ENCODE measurements at places on chromosomes 11 and 22.

- no peak overlapping the region for H3K4me3 ChIP-seq
- H3K27ac ChIP-seq = peak overlapping the region; percentile 69
- DNase-seq = no peak
- H3K4me1 ChIP-seq = peaks cover 30% of the 10 kb centered on the region
- H3K27me3 ChIP-seq = no peaks in the 10 kb centered on the region
- no peaks in the 10 kb centered on the region for H3K36me3 ChIP-seq
These were observed 74.5 kb downstream of the RPL27A start for GRCh38 chr11:8757047-8757446.

DNA sequence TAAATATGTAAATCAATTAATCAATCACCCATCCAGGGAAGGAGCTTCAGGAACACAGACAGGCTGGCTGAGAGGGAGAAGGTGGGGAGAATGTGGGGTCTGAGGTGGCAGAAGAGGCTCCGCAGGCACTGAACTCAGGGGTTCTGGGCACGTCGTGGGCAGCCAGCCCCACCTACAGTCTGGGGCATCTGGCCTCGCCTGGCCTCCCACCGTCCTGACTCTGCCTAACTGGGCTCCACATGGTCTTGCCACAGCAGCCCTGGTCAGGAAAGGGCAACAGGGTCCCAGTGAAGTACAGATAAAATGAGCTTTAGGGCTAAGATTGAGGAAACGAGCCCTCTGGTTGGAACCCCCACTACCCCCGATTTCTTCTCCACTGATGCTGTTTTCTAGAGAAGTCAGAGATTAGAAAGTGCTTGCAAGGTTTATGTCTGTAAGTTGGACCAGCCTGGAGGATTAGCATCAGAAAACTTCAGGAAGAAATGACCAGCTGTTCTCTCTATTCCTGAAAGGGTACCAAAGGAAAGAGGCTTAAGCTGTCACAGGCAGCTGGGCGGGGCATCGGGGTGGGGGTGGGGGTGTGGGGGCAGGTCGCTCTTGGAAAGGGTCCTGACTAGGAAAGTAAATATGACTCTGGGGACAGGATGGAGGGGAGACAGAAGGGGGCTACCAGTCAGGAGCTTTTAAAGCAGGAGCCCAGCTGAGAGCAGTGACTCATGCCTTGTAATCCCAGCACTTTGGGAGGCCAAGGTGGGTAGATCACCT lies 261.7 kb downstream of the BUD13 start:
- DNase-seq = no peak
- H3K27ac ChIP-seq = no peak overlapping the region
- no peaks in the 10 kb centered on the region for H3K4me1 ChIP-seq
- no peak overlapping the region for H3K4me3 ChIP-seq
- no peaks in the 10 kb centered on the region for H3K36me3 ChIP-seq

DNA sequence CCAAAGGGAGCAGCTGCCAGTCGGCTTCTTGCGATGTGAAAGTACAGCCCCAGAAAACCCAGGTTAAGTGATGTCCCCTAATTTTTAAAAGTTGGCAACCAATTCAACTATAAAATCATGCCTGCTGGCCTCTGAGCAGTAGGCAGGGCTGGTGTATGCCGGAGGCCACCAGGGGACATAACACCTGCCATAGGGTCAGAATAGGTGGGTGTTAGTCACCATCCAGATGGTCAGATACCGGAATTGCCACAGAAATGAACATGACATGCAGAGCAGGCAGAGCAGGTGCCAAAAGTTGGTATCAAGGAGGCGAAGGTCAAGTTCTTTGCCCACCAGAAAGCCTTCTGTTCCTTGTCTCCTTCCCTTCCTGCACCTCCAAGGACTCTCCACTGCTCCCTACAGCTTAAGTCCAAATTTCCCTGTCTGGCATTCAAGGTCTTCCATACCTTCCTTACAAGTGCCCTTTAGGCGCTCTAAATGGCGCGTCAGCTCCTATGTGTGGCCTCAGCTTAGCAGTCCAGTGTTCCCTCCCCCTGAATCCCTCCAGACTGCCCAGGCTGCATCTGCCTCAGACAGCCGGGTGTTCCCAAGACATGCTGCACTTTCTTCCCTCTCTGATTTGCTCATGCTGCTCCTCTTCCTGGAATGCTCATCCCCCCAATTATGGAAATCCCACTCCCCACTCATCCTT lies 45.1 kb downstream of the PTPRJ start:
- no peaks in the 10 kb centered on the region for H3K27me3 ChIP-seq
- H3K27ac ChIP-seq = no peak overlapping the region
- H3K4me1 ChIP-seq = peaks cover 9% of the 10 kb centered on the region
- H3K4me3 ChIP-seq = no peak overlapping the region
- no peaks in the 10 kb centered on the region for H3K36me3 ChIP-seq
- DNase-seq = no peak

- no peak overlapping the region for H3K4me3 ChIP-seq
- H3K27ac ChIP-seq = no peak overlapping the region
- no peaks in the 10 kb centered on the region for H3K4me1 ChIP-seq
These were observed 82.2 kb downstream of the SERGEF start for GRCh38 chr11:17930544-17931125.

GRCh38 chr22:38205261-38206128 lies 3.7 kb downstream of the MAFF start:
- no peaks in the 10 kb centered on the region for H3K36me3 ChIP-seq
- peaks cover 18% of the 10 kb centered on the region for H3K4me1 ChIP-seq
- DNase-seq = no peak

DNA sequence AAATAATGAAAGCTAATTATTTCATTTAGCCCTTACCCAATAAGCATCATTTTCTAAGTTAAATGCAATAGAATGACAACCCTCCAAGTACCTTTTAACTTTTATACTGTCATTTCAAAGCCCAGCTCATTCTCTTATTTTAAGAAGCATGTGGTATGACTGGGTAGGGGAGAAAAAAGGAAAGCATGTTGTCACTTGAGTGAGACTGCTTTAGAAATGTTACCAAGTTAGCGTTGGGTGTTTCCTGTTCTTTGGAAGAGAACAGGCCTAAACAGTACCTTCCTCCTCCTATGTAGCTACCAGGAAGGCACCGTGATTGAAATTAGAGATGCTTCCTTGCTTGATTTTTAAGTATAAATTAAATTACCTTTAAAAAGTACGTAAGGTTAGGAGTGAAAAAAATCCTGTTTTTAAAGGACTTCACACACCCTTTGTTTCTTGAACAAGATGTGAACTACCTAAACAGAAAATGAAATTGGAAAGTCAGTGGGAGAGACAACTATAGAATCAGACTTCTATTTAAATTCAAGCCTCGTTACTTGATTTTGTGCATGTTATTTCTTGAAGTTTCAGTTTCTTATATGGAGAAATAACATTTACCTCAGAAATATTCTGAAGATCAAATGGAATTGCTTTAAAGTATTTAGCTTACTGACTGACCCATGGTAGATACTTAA lies 741 bp upstream of the CNTF start:
- H3K27ac ChIP-seq = no peak overlapping the region
- H3K4me1 ChIP-seq = no peaks in the 10 kb centered on the region
- H3K4me3 ChIP-seq = no peak overlapping the region
- peaks cover 42% of the 10 kb centered on the region for H3K36me3 ChIP-seq

- H3K4me3 ChIP-seq = no peak overlapping the region
- H3K27ac ChIP-seq = no peak overlapping the region
- no peaks in the 10 kb centered on the region for H3K27me3 ChIP-seq
- peak; percentile 88 for DNase-seq
- peaks cover 17% of the 10 kb centered on the region for H3K36me3 ChIP-seq
These were observed 56.0 kb upstream of the BID start for GRCh38 chr22:17830043-17830961.

GRCh38 chr11:61891331-61892084 lies at the start of gene FADS3:
TSS of gene FADS3 (minus strand) at chr11:61891545. CDS start at chr11:61891381, 164 bp downstream.
- DNase-seq = peak; percentile 79
- no peaks in the 10 kb centered on the region for H3K36me3 ChIP-seq
- H3K4me1 ChIP-seq = peaks cover 13% of the 10 kb centered on the region
- H3K27me3 ChIP-seq = no peaks in the 10 kb centered on the region
- peak within 1 kb of the TSS; percentile 53 for H3K27ac ChIP-seq
- peak within 1 kb of the TSS; percentile 53 for H3K4me3 ChIP-seq

DNA sequence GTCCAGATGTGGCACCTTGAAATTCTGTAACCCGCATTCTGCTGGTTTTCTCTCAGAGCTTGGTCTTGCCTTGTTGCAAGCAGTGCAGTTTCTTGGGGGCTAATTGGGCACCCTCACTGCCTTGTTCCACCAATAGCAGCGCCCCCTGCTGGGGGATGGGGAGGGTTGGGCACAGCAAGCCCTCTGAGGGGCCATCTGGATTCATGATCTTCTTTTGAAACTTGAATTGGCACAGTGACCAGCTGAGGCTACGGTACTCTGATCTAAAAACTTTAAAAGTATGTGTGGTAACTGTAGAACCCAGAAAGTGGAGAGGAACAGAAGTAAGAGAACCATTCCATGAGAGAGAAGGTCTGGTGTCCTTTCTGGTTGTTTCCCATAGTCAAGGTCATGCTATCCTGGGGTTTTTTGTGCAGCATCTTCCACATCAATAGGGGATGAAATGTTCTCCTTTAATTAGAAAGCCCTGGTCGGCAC lies 64.2 kb downstream of the MED15 start:
- no peak for DNase-seq
- H3K27me3 ChIP-seq = no peaks in the 10 kb centered on the region
- peaks cover 22% of the 10 kb centered on the region for H3K4me1 ChIP-seq
- no peak overlapping the region for H3K4me3 ChIP-seq

- H3K27ac ChIP-seq = no peak overlapping the region
- no peaks in the 10 kb centered on the region for H3K27me3 ChIP-seq
- H3K4me1 ChIP-seq = peaks cover 22% of the 10 kb centered on the region
- H3K36me3 ChIP-seq = no peaks in the 10 kb centered on the region
These were observed 68.5 kb downstream of the GAB2 start for GRCh38 chr11:78349114-78349513.

DNA sequence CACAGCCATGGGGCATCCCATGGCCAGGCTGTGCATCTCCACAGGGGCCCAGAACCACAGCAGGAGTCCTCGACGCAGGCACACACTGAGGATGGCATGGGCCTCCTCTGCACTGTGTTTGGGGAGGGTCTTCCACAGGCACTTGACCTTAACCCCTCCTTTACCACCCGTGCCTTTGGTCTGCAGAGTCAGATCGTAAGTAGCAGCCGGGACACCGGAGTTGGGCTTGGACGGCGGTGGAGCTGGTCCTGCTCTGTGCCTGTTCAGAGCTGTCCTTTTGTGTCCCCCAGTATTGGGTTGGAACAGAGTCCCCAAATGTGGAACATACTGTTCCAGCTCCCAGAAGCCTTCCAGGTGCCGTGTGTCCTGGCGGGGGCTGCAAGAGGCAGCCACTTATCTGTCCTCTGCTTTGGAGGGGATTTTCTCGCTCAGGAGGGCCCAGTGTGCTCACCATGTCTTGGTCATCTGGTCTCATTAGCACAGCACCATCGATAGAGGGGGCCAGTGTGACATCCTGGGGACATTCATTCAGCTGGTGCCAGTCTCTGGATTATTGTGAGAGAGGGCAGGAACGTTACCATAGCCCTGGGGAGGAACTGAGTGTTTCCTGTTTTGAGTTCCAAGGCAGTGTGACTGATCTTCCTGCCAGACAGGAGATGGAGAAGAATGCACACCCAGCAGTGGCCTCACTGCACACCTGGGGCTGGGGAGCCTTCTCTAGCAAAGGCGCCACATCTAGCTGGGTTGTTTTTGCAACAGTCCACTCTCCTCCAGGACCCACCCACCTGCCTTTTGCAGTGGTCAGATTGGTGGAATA lies 12.4 kb downstream of the CRELD2 start:
- peaks cover 25% of the 10 kb centered on the region for H3K4me1 ChIP-seq
- DNase-seq = peak; percentile 83
- no peaks in the 10 kb centered on the region for H3K36me3 ChIP-seq

- no peak overlapping the region for H3K27ac ChIP-seq
- no peaks in the 10 kb centered on the region for H3K27me3 ChIP-seq
- no peaks in the 10 kb centered on the region for H3K4me1 ChIP-seq
- H3K4me3 ChIP-seq = no peak overlapping the region
These were observed 58.5 kb downstream of the GAB4 start for GRCh38 chr22:16949561-16949960.

DNA sequence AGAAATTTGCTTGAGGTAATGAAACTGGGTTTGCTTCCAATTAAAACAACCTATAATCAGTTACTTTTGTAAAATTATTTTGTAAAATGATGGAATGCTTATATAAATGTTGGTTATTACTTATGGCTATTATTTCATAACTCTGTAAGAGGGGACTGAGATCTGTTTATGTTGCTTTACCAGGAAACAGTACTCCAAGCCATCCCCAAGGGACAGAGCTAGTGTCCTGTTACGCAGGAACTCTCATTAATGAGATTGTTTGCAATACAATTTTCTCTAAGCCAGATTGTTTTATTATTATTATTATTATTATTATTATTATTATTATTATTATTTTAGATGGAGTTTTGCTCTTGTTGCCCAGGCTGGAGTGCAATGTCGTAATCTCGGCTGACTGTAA lies 2.3 kb upstream of the NOX4 start:
- no peaks in the 10 kb centered on the region for H3K36me3 ChIP-seq
- no peaks in the 10 kb centered on the region for H3K4me1 ChIP-seq
- no peak overlapping the region for H3K27ac ChIP-seq
- H3K27me3 ChIP-seq = no peaks in the 10 kb centered on the region
- no peak overlapping the region for H3K4me3 ChIP-seq
- DNase-seq = no peak

GRCh38 chr11:119607726-119608125 lies 121.3 kb downstream of the NECTIN1 start:
- no peak overlapping the region for H3K27ac ChIP-seq
- H3K36me3 ChIP-seq = no peaks in the 10 kb centered on the region
- no peaks in the 10 kb centered on the region for H3K4me1 ChIP-seq
- DNase-seq = no peak

DNA sequence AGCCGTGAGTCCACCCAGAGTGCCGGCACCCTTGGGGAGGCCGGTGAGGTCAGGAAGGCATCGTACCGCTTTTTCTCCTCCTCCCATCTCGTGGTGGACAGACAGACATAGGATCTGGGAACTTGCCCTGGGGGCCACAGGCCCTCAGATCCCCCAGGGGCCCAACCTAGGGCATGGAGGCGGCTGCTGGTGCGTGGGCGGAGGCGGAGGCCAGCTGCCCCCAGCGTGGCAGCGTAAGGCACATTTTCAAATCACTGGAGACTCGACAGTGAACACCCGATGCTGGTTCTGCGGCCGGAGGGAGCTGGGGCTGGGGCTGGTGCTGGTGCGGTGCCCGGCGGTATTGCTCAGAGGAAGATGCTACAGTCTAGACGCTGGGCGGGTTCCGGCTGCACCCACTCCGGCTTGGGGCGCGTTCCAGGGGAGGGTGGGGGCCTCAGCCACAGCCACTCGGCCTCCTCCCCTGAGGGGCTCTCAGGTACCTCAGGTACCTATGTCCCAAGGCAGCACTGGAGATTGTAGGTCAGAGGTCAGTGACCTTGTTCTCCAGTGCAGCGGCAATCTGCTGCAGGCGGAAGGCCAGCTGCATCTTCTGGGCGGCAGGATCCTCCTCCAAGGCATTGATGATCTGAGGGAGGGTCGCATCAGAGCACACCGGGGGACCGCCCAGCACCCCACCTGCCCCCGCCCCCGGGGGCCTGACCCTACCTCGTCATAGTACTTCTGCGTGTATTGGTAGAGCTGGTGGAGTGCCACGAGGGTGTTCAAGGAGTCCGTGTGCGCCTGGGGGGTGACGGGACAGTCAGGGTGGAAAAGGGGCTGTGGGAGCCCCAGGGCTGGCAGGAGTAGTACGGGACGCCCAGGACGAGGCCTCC lies 5.2 kb upstream of the MAPK11 start:
- peaks cover 3% of the 10 kb centered on the region for H3K4me1 ChIP-seq
- no peaks in the 10 kb centered on the region for H3K27me3 ChIP-seq
- no peak overlapping the region for H3K27ac ChIP-seq
- no peak overlapping the region for H3K4me3 ChIP-seq
- no peak for DNase-seq

- no peaks in the 10 kb centered on the region for H3K36me3 ChIP-seq
- no peak overlapping the region for H3K27ac ChIP-seq
- no peaks in the 10 kb centered on the region for H3K4me1 ChIP-seq
- DNase-seq = peak; percentile 92
- H3K4me3 ChIP-seq = no peak overlapping the region
These were observed 1.4 kb downstream of the ASCL2 start for GRCh38 chr11:2268729-2269600.

Data from kidney (tissue), 22 donors.